Pons (tissue), 1 donor: ENCODE measurements at places on chromosomes 6 and 20.

DNA sequence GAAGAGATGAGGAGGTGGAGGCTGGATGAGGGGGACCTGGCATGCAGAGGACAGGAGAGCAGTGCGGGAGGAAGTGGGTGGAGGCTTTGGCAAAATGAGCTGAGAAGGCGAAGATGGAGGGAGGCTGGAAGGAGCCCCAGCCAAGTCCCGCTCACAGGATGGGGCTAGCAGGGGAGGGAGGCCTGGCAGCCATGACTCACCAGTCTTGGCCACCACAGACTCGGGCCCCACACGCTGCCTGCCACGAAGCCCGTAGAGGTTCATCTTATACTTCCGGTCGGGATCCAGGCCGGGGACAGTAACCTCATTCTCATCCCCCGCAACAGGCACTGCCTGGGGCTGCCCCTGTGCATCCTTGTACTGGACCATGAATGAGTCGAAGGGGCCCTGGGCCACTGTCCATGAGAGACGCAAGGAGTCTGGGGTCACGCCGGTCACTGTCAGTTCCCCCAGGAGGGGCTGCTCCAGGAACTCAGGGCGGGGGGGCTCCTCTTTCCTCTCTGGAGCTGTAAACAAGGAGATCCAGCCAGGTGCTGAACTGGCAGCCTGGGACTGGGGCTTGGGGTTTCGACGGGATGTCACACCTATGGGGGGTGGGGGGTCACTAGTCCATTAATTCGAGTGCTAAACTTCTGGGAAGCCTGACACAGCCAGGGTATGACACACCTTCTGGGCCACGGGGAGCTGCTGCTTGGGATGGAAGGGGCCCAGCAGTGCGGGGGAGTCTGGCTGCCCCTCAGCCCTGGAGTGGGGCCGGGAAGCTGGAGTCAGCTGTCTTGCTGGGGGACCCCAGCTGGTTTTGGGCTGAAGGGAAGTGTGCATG is 27.8 kb downstream of the TNXB start:
- no peak for DNase-seq

DNA sequence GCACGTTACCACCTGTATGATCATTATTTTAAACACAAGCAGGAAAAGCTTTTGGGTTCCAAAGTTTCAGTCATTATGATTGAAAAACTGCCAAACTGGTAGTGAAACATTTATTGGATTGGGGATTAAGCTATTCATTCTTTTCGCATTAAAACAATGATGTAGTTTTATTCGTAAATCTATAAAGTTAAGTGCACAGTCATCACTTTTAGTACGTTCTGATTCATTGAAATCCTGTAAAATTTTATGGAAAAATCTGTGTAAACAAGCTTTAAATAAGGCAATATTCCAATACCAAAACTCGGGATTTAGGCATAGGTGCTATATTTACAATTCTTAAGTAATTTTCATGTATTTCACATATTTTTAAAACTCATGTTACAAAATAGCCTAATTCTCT is 379.9 kb downstream of the PLCB1 start:
- DNase-seq, result no peak

- no peak for DNase-seq
These were observed 11.1 kb downstream of the NRN1 start for GRCh38 chr6:5995658-5995948.

- DNase-seq, result peak; percentile 70
These were observed 2.6 kb downstream of the TFEB start for GRCh38 chr6:41732591-41733359.

- DNase-seq, result no peak
These were observed 26.2 kb upstream of the MRPS18A start for GRCh38 chr6:43713643-43714310.

DNA sequence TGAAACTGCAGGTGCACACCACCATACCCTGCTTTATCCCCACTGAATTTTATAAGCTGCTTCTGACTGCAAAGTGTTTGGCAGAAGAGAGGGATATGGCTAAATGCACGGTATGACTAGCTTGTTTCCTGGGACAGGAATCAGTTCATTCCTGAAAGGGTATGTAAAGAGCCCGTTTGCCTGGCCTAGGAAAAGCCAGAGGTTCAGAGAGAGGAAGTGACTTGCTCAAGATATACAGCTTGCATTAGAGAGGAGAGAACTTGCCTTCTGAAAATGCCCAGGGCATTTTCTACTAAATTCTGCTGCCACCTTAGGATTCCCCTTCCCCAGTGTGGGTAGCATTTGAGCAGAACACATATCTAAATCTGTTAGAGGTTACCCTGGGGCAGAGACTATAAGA is 683 bp upstream of the GCNT2 start:
- no peak for DNase-seq

DNA sequence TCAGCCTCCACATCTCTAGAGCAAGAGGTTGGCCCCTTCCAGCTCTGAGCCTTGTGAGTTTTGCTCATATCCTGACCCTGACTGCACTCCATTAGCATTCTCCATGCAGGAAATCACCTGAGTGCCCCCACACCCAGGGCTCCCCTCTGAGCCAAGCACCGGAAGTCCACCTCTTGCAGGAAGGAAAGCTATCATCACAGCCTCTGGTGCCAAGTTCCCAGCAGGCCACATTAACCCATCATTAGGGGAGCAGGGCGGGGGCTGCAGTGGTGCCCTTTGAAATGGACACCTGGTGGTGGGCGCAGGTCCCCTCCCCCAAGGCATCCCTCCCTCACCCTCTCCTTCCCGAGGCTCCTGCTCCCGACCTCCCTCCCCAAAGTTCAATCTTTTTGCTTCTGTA is 16.1 kb downstream of the GRM4 start:
- no peak for DNase-seq

GRCh38 chr6:123518441-123519188 is 118.1 kb downstream of the TRDN start:
- peak; percentile 12 for DNase-seq

DNA sequence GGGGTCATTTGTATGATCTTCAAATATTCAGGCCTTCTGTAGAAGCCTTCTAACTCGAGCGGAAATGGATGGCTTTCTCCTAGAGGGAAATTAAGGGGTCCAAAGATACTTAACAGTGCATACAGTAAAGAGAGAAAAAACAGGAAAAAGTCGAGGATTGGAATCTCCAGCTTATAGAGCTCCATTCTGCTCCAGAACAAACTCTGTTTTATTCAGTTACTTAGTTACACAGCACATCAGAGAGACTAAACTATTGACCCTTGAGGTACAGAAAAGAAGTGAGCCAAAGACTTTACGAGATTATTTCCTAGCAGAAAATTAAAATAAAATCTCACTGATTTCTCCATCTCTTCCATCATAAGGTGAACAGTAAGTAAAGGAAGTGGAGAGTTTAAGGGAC is 43.8 kb upstream of the DSE start:
- DNase-seq, result no peak

DNA sequence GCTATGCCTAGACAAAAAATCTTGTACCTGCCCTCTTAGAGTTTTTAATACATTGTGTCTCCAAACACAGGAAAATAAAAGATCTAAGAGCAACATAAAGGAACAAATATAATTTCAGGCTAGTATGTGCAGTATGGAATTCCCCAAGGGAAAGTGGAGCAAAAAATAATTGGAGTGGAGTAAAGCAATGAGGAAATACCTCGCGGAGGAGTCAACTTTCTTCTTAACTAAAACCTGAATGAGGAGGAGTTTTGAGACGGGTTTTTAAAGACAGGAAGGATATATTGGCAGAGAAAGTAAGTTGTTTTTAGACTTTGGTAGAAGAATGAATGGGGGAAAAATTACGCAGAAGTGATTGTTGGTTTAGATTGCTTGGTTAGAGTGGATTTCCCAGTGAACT is 14.0 kb downstream of the HIVEP1 start:
- no peak for DNase-seq

DNA sequence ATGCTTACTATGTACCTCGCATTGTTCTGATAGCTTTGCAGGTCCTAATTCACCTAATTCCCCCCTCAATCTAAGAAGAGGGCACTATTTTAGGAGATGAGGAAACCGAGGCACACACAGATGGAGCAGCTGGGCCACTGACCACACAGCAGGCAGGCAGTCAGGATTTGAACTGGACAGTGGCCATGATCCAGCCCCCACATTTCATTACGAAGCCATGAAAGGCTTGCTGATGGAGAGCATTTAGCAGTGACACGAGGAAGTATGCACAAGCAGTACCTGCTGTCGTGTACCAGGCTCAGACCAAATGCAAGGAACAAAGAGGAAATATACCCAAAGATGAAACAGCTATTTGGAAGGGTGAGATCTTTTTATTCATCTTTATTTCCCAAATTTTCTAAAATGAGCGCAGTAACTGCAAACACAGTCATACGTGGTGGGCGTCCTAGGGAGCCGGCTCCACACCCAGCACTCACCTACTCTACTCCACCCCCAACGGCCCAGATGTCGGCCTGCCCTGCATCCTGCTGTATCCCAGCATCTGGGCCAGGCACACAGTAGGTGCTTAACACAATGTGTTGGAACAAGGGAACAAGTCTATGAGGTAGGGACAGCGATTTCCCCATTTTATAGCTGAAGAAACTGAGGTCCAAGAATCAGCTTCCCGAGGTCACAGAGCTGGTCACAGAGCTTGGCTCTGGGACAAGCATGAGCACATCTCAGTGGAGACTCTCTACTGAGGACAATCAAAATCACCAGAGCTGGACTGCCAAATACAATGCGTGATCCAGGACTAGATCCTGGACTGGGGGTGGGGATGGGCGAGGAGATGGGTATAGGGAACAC is 15.0 kb downstream of the PREX1 start:
- DNase-seq, result peak; percentile 88

GRCh38 chr6:53794137-53794719 is 577 bp upstream of the LRRC1 start:
- DNase-seq, result peak; percentile 92

- DNase-seq, result no peak
These were observed 563.1 kb downstream of the RFPL4B start for GRCh38 chr6:112910256-112910655.

DNA sequence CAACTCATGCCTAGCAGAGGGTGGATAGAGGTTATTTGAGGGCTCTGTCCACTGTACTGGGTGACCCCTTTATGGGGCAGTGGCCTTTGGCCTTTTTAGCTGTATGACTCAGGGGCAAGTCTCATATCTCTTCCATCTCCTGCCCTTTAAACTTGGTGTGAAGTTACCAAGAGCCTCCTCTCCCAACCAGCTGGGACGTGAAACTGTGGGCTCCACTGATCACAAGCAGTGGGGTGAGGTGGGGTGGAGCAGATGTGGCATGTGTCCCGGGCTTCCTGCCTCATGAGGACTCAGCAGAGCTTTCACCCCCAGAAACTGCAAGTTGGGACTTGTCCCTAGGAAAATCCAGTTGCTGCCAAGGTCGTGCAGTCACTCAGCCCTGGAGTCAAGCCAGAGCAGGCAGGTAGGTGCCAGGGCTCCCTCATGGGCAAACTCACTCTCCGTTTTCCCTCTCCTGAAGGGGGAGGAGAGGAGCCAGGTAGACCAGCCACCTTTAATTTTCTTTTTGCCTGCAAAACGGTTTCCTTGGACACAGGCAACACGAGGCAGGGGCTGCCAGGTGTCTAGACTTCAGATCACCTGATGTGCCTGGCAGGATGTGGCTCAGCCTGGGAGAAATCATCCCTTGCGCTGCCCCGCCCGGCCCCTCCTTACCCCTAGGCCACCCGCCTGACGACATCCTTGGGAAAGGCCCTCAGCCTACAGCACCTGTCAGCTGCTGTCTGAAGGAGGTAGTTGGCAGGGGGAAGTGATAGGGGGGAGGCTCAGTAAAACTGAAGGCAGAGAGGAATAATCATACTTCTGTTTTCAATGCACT is 4.0 kb downstream of the CDKN1A start:
- no peak for DNase-seq

GRCh38 chr6:105619971-105620741 is 217.3 kb upstream of the PREP start:
- no peak for DNase-seq

GRCh38 chr6:109714611-109715010 is 23.5 kb downstream of the FIG4 start:
- DNase-seq, result no peak

DNA sequence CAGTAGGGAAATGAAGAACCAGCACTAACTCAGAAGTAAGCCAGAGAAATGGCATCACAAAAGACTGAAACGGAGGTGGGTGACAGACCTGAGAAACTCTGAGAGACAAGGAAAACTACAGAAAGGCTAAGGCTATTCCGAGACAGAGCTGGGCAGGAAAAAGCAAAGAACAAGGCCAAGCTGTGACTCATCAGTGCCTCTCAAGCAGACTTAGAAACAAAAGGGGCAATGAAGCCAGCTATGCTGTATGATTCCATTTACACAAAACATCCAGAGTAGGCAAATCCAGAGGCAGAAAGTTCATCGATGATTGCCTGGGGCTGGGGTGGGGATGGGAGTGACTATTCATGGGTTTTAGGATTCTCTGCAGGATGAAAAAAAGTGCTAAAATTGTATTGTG is 50.0 kb downstream of the SLC23A2 start:
- peak; percentile 91 for DNase-seq

DNA sequence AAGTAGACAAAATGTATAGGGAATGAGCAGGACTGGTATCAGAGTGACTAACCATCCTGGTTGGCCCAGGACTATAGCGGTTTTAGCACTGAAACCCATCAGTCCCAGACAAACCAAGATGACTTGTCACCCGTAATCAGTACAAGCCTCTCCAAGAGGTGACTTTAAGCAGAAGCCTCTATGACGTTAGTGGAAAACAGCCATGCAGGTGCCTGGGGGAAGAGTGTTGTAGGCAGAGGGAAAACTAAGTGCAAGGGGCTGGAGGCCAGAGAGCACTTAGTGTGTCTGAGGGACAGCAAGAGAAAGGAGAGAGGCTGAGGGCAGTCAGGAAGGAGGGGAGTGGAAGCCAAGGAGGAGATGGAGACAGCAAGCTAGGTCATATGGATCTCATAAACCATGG is 2.1 kb downstream of the SGK2 start:
- DNase-seq, result no peak

GRCh38 chr20:25580711-25581110 is 4.6 kb downstream of the NINL start:
- no peak for DNase-seq

- DNase-seq, result no peak
These were observed 4.5 kb downstream of the GID8 start for GRCh38 chr20:62942456-62942855.

- DNase-seq, result no peak
These were observed 179.8 kb downstream of the DTNBP1 start for GRCh38 chr6:15483060-15483459.

DNA sequence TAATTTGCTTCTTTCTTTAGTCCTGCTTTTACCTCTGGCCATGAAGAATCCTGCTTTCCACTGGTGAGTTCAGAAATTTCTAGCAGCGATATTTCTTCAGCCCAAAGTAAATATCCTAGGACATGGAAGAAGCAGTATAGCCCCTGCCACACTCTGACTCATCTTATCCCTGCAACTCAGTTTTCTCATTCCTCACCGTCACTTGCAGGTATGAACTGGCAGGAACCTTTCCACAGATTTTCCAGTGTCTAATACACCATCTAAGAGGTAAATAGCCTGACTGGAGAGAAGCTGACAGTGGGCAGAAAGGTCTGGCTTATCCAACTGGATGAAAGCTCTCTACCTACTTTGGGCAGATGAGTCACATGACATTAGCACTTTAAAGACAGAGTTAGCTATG is 816.7 kb upstream of the FLRT3 start:
- no peak for DNase-seq

GRCh38 chr6:91782802-91783201 is 1195.9 kb upstream of the MAP3K7 start:
- DNase-seq, result peak; percentile 19
